ENCODE measurements at places on chromosomes 7 and 10. TPM values are rescaled to one million over a fixed set of nuclear protein-coding genes. Genes with fewer than 3 reads are reported as not detected.

The AOC1 gene
- total RNA-seq, result not detected

The EPHA1 gene
- total RNA-seq, result not detected

The DGKI gene
- 0.89 TPM for total RNA-seq

The EN2 gene
- total RNA-seq, result not detected

The NRG3 gene
- not detected for total RNA-seq

The STOX1 gene
- total RNA-seq, result not detected

The GSTO2 gene
- total RNA-seq, result 7.1 TPM

The HOXA3 gene
- 0.18 TPM for total RNA-seq

The STEAP1B gene
- 3.2 TPM for total RNA-seq

The CALY gene
- not detected for total RNA-seq

The LIPF gene
- total RNA-seq, result not detected

The FBXL13 gene
- total RNA-seq, result 1.4 TPM

The CALML5 gene
- not detected for total RNA-seq

The MBL2 gene
- not detected for total RNA-seq

The IQUB gene
- total RNA-seq, result 0.53 TPM

The MMD2 gene
- not detected for total RNA-seq

All from myometrial cell (primary cell).